ENCODE measurements at places on chromosomes 5 and 9.

- H3K4me3 ChIP-seq, result no peak overlapping the region
- H3K27ac ChIP-seq, result peak overlapping the region; percentile 11
- H3K4me1 ChIP-seq, result peaks cover 25% of the 10 kb centered on the region
- peaks cover 7% of the 10 kb centered on the region for H3K27me3 ChIP-seq
- DNase-seq, result no peak
Observed at GRCh38 chr9:124283228-124283814, 25.6 kb downstream of the NEK6 start.

- peak; percentile 67 for DNase-seq
- no peaks in the 10 kb centered on the region for H3K27me3 ChIP-seq
- H3K27ac ChIP-seq, result peak overlapping the region; percentile 99
- peaks cover 46% of the 10 kb centered on the region for H3K4me1 ChIP-seq
Observed at GRCh38 chr5:126777257-126777974, 480 bp downstream of the LMNB1 start.

DNA sequence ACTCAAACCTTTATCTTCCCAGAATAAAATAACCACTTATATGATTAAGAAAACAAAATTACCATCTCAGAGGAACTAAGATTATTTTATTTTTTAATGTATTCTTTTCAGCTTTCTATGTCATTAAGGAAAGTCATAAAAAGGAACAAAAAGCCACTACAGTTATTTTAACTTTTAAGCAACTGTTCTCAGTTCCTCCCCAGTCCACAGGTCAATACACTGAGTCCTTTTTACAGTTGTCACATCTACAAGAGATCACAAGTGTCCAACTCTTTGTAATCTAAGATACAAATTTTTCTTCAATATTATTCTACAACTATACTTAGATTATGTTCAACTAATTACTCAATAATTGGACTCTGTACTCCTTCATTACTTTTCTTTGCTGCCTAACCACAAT is 782.8 kb upstream of the ACO1 start:
- no peak overlapping the region for H3K4me3 ChIP-seq
- no peaks in the 10 kb centered on the region for H3K27me3 ChIP-seq
- peaks cover 2% of the 10 kb centered on the region for H3K4me1 ChIP-seq
- H3K27ac ChIP-seq, result no peak overlapping the region
- no peak for DNase-seq

- H3K36me3 ChIP-seq, result no peaks in the 10 kb centered on the region
- DNase-seq, result peak; percentile 40
- H3K27me3 ChIP-seq, result peaks cover 3% of the 10 kb centered on the region
- H3K4me3 ChIP-seq, result no peak overlapping the region
Observed at GRCh38 chr5:74903165-74903787, 37.1 kb upstream of the FAM169A start.

GRCh38 chr5:50889790-50890189 is 223.4 kb downstream of the PARP8 start:
- DNase-seq, result no peak
- H3K4me3 ChIP-seq, result no peak overlapping the region
- H3K36me3 ChIP-seq, result no peaks in the 10 kb centered on the region
- H3K4me1 ChIP-seq, result no peaks in the 10 kb centered on the region
- no peak overlapping the region for H3K27ac ChIP-seq

- H3K4me3 ChIP-seq, result no peak overlapping the region
- H3K27ac ChIP-seq, result no peak overlapping the region
- peaks cover 68% of the 10 kb centered on the region for H3K36me3 ChIP-seq
Observed at GRCh38 chr9:92245005-92245797, 48.3 kb downstream of the IARS1 start.

GRCh38 chr9:68844157-68844556 is 139.1 kb downstream of the PIP5K1B start:
- no peaks in the 10 kb centered on the region for H3K4me1 ChIP-seq
- H3K27me3 ChIP-seq, result peaks cover 6% of the 10 kb centered on the region
- H3K27ac ChIP-seq, result no peak overlapping the region
- H3K36me3 ChIP-seq, result no peaks in the 10 kb centered on the region

DNA sequence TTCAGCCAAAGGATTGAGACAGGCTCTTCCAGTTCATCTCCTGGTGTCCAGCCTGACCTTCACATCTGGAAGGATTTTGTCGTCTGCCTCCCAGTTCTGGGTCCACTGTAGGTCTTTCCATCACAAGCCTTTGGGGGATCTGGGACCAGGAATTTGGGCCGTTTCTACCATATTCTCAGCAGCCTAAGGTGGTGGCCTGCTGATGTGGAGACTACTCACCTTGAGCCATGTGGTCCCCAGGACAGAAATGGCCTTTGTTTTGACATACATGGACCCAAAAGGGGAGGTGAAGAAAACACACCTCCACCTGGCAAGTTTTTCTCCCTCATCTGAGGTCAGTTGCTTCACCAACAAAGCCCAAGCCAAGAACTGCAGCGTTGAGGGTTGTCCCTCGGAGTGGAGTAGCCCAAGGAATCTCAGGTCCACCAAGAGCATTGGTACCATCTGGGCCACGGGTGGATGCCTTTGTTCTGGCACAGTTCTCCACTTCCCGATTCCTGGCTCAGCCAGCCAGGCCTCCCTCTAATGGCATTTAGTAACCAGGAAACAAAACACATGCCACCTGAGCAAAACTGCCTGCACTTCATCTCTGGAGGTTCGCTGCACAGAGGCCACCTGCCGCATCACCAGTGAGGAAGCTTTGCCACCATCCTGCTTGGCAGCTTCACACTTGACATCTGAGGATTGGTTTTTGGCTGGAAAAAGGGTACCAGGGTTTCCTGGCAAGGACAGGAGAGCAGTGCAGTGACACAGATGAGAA is 24.7 kb downstream of the AMBP start:
- H3K4me3 ChIP-seq, result no peak overlapping the region
- no peaks in the 10 kb centered on the region for H3K4me1 ChIP-seq
- DNase-seq, result no peak
- H3K27ac ChIP-seq, result no peak overlapping the region

- H3K27ac ChIP-seq, result no peak overlapping the region
- H3K27me3 ChIP-seq, result peaks cover 23% of the 10 kb centered on the region
- no peak overlapping the region for H3K4me3 ChIP-seq
- H3K4me1 ChIP-seq, result peaks cover 13% of the 10 kb centered on the region
- DNase-seq, result no peak
Observed at GRCh38 chr5:148840531-148840930, 14.1 kb downstream of the ADRB2 start.

DNA sequence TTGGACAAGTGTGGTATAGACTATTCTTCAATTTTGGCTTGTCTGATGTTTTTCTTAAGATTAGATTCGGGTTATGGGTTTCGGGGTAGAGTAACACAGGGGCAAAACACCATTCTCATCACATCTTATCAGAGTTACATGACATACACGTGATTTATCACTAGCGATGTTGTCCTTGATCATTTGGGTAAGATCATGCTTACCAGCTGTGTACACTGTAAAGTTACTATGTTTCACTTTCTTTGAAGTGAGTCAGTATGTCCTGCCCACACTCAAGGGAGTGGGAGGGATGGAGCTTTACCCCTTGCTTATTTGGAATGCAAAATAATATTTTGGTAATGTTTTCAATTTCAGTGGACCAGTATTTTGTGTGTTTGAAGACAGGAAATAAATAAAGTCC is 101.8 kb upstream of the TAF11L2 start:
- no peak overlapping the region for H3K27ac ChIP-seq
- H3K36me3 ChIP-seq, result no peaks in the 10 kb centered on the region
- H3K4me3 ChIP-seq, result no peak overlapping the region
- no peak for DNase-seq
- no peaks in the 10 kb centered on the region for H3K27me3 ChIP-seq

DNA sequence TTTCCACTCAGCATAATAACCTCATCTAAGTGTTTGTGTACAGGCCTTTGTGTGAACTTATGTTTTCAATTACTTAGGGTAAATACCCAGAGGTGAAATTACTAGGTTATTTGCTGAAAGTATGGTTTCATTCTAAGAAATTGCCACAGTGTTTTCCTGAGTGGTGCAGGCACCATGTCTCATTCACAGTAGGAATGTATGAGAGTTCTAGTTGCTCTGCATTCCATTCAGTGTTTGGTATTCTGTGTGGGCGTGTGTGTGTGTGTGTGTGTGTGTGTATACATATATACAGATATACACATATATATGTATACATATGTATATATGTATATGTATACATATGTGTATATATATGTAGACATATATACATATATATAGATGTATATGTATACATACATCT is 8.8 kb upstream of the SVEP1 start:
- DNase-seq, result no peak
- H3K36me3 ChIP-seq, result no peaks in the 10 kb centered on the region
- no peaks in the 10 kb centered on the region for H3K27me3 ChIP-seq
- H3K27ac ChIP-seq, result no peak overlapping the region
- H3K4me1 ChIP-seq, result no peaks in the 10 kb centered on the region

DNA sequence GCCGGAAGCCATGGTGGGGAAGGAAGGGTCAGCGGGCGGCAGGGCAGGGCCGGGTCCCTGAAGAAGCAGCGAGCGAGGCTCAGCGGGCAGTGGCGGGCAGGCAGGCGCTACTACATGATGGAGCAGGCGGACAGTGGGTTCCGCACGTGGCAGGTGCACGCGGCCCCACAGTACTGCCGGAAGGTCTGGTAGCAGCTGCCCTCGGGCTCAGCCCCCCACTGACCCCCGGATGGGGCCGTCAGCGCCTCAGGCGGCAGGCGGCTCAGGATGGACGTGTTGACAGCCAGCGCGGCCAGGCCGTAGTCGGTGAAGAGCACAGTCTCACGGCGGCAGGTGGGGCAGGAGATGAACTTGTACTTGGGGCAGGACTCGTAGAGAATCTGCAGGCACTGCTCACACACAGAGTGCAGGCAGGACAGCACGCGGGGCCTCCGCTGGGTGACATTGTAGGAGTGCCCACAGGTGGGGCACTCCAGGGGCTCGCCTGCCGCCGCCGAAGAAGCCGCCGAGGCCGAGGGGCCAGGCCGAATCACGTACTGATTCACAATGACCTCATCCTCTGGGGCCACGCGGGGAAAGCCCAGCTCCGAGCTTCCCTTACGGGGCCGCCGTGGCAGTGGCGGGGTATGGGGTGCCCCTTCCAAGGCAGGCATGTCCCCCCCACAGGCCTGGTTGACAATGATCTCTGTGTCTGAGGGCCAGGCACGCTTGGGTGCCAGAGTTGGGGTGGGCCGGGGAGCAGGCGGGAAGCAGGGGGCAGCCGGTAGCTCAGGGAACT is 1.5 kb downstream of the RNF208 start:
- H3K4me1 ChIP-seq, result peaks cover 19% of the 10 kb centered on the region
- no peak overlapping the region for H3K27ac ChIP-seq
- no peaks in the 10 kb centered on the region for H3K36me3 ChIP-seq
- H3K4me3 ChIP-seq, result peak overlapping the region; percentile 58
- no peaks in the 10 kb centered on the region for H3K27me3 ChIP-seq

GRCh38 chr5:81904861-81905260 is 67.0 kb upstream of the ATG10 start:
- peaks cover 3% of the 10 kb centered on the region for H3K27me3 ChIP-seq
- DNase-seq, result no peak
- H3K4me3 ChIP-seq, result no peak overlapping the region
- H3K36me3 ChIP-seq, result no peaks in the 10 kb centered on the region
- H3K27ac ChIP-seq, result no peak overlapping the region
- no peaks in the 10 kb centered on the region for H3K4me1 ChIP-seq

DNA sequence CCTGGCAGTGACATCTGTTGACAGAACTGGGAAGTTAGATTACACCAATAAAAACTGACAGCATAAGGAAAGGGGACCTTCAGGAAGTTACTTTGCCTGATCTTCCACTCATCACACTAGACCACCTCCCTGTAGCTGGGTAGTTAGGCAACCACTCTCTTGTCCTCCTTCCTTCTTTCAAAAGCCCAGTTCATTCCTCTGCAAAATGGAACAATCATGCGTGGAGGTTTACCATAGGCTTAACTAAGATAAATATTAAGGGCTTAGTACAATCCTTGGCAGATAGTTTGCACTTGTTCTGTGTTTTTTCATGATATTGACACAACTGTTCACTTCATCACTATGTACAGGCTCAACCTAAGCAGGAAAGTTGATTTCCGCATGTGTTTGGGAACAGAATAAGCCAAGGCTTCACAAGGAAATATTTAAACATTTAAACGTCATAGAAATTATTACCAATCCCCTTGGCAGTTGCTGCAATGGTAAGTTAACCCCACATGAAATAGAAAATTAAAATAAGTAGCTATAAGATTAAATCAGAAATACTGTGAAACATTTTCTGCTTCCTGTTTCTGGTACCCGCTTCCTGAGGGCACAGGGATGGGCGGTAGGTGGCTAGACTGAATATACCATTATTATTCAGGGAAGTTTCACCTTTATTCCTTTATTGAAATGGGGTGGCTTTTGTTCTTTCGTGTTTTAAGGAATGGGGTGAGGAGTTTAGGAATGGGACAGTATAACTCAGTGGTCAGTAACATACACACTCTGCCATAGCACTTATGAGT is 9.9 kb upstream of the PTGER4 start:
- H3K27ac ChIP-seq, result no peak overlapping the region
- no peaks in the 10 kb centered on the region for H3K36me3 ChIP-seq
- H3K4me1 ChIP-seq, result peaks cover 52% of the 10 kb centered on the region

DNA sequence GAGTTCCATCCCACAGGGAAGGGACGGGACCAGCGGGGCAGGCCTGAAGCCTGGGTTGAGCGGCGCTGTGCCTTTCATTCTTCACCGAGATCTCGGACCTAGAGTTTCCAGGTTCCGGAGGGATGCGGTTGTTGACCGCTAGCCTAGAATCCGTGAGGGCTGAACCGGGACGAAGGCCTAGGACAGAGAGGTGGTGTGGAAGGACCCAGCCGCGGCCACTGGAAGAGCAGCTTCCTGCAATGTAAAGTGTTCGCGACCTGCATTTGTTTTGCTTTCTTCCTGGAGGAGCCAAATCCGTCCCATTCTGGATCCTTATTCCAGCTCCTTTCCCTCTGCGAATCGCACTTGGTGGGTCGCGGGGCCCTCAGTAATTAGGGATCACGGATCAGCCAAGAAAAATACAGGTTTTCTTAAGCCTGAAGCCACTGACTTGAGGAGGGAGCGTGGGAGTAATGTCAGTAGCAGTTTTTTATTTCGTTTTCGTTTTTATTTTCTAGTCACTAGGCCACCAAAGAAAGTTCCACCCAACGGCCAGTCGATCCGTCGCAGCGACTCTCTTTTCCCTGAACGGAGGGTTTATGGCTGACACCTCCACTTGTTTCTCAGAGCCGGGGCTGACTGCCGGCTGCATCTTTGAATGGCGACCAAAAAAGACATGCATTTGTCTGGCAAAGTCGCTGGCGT is 48.6 kb downstream of the ANXA2R start:
- H3K36me3 ChIP-seq, result peaks cover 32% of the 10 kb centered on the region
- DNase-seq, result peak; percentile 31
- peaks cover 7% of the 10 kb centered on the region for H3K27me3 ChIP-seq
- peaks cover 51% of the 10 kb centered on the region for H3K4me1 ChIP-seq

- H3K4me3 ChIP-seq, result no peak overlapping the region
- no peaks in the 10 kb centered on the region for H3K27me3 ChIP-seq
- H3K27ac ChIP-seq, result no peak overlapping the region
- H3K36me3 ChIP-seq, result no peaks in the 10 kb centered on the region
- H3K4me1 ChIP-seq, result no peaks in the 10 kb centered on the region
- DNase-seq, result no peak
Observed at GRCh38 chr5:91449083-91449482, 66.0 kb upstream of the ARRDC3 start.

GRCh38 chr9:115730396-115730795 is 423.2 kb upstream of the PAPPA start:
- no peaks in the 10 kb centered on the region for H3K27me3 ChIP-seq
- H3K27ac ChIP-seq, result no peak overlapping the region

- H3K27ac ChIP-seq, result no peak overlapping the region
- DNase-seq, result no peak
- no peaks in the 10 kb centered on the region for H3K36me3 ChIP-seq
- no peak overlapping the region for H3K4me3 ChIP-seq
Observed at GRCh38 chr5:62431735-62432620, 19.4 kb downstream of the IPO11 start.

Measured in activated naive CD4-positive, alpha-beta T cell treated with anti-CD3 and anti-CD28 coated beads, Interleukin-2, amount 10 ng/mL, durations not matched to agents 7 days and 5 days (primary cell).